ENCODE measurements at places on chromosomes 5 and 9. TPM values are rescaled to one million over a fixed set of nuclear protein-coding genes. Genes with fewer than 3 reads are reported as not detected.

Gene KIF24
- total RNA-seq, result 3.7 TPM

Gene TICAM2
- 0.72 TPM for total RNA-seq

Gene ACOT12
- total RNA-seq, result not detected

Gene SLC6A7
- not detected for total RNA-seq

Measured in A549 treated with GW870086 at 1 μM for 4 hours (cell line).